ENCODE measurements at places on chromosomes 5 and 9.

- peak; percentile 31 for DNase-seq
Observed at GRCh38 chr9:129702589-129703520, 37.4 kb downstream of the PRRX2 start.

DNA sequence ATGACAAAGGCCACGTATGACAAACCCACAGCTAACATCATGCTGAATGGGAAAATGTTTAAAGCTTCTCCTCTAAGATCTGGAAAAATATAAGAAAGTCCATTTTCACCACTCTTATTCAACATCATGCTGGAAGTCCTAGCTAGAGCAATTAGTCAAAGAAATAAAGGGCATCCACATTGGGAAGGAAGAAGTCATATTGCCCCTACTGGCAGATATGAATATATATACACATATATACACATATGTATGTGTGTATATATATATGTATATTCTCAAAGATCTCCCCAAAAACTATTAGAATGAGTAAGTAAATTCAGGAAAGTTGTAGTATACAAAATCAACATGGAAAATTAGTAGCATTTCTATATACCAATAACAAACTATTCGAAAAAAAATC lies 17.1 kb downstream of the APBA1 start:
- no peak for DNase-seq

DNA sequence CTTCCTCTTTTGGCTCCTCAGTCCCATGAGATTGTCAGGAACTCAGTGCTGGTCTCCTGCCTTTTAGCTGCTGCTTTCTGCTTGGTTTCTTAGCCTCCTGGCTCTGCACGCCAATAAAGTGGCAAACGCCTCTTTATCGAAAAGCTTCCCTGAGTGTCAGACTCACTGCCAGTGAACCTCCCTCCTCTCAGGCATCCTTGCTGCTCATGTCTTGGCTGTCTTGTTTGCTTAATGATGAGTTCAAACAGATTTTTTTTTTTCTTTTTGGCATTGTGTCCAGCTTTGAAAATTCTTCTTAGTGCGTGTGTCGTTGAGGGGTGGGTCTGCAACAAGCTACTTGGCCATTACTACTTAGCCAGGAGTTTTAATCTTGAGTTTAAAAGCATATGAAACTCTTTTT lies 14.9 kb downstream of the RASGRF2 start:
- no peak for DNase-seq

GRCh38 chr9:130235558-130236435 lies 29.8 kb upstream of the HMCN2 start:
- DNase-seq, result peak; percentile 78

DNA sequence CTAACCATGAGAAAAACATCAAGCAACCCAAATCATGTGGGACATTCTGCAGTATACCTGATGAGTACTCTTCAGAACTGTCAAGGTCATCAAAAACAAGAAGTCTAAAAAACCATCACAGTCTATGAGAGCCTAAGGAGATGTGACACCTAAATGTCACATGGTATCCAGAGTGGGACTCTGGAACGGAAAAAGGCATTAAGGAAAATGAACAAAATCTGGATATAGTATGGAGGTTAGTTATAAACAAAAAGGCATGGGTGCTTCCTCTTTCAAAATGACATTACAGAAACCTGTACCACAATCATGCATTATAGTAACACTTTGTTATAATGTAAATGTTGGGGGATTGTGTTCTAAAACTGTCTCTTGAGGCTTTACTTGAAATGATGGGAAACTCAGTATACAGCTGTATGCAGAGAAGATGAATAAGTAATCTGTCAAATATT lies 47.4 kb downstream of the PRKACG start:
- no peak for DNase-seq

- DNase-seq, result no peak
Observed at GRCh38 chr9:97237311-97237786, 70.1 kb upstream of the CCDC180 start.

- DNase-seq, result no peak
Observed at GRCh38 chr9:93463638-93464248, 10.4 kb upstream of the FAM120AOS start.

- no peak for DNase-seq
Observed at GRCh38 chr5:142883438-142883837, 113.3 kb downstream of the ARHGAP26 start.

DNA sequence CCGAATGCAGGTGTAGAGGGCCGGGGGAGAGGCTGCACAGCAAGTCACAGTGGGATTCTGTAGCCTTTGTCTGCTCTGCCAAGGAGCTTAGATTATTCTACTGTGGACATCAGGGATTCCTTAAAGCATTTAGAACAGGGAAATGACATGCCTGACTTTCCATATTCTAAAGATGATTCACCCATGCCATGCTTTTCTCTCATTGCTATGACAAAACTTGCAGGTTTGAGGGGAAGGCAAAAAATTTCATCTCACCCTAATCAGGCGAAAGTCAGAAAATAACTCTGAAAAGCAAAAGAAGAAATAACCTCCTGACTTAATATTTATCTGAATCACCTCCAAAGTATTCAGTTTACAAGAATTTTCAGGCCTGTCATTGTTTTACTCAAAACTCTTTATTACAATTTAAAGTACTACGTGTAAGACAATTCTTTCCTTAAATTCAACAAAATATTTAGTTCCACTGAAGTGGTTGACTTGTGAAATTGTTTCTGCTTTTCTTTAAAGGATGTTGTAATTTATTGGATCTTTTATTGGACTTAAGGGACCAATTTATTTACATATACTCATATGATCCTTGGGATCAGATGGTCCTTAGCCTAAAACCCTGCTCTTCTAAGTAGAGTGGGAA lies 30.0 kb upstream of the GAS1 start:
- DNase-seq, result no peak

DNA sequence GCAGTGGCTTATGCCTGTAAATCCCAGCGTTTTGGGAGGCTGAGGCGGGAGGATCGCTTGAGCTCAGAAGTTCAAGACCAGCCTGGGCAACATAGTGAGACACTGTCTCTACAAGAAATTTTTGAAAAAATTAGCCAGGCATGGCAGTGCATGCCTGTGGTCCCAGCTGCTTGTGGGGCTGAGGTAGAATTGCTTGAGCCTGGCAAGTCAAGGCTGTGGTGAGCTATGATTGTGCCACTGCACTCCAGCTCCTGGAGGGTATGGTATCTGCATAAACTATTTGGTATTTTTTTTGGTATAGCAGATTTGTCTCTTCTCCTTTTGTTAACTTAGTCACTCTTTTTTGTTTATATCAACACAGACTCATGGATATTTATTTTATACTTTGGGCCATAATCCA lies 61.5 kb upstream of the TEX48 start:
- DNase-seq, result no peak

GRCh38 chr9:92590377-92590776 lies 54.6 kb upstream of the ECM2 start:
- DNase-seq, result peak; percentile 72

- no peak for DNase-seq
Observed at GRCh38 chr5:2024986-2025721, 142.4 kb upstream of the IRX4 start.

DNA sequence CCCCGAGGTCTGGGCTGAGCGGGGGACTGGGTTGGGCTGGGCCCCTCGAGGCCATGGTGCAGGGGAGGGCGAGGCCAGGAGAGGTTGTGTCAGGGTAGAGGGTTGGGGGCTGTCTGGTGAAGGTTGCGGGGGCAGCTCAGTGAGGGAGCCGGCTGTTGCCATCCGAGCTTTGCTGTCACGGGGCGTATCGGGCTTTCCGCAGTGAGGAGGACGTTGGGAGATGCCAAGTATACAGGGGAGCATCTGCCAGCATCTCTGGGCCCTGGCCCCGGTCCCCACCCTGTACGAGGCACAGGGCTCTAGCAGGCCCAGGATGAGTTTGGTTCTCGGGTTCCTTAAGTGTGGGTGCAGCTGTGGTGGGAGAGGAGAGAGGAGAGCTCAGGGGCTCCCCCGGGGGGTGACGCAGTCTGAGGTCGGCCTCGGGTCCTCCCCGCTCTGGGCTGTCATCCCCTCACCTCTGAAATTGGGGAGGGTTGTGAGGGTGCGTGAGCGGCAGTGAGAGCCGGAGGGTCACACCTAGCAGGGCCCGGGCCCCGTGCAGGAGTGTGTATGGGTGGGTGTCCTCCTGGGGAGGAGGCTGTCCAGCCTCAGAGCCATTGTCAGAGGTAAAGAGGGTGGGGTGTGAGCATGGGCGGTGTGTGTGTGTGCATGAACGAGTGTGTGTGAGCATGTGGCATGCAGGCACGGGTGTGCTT lies 87.3 kb downstream of the COL5A1 start:
- DNase-seq, result no peak

DNA sequence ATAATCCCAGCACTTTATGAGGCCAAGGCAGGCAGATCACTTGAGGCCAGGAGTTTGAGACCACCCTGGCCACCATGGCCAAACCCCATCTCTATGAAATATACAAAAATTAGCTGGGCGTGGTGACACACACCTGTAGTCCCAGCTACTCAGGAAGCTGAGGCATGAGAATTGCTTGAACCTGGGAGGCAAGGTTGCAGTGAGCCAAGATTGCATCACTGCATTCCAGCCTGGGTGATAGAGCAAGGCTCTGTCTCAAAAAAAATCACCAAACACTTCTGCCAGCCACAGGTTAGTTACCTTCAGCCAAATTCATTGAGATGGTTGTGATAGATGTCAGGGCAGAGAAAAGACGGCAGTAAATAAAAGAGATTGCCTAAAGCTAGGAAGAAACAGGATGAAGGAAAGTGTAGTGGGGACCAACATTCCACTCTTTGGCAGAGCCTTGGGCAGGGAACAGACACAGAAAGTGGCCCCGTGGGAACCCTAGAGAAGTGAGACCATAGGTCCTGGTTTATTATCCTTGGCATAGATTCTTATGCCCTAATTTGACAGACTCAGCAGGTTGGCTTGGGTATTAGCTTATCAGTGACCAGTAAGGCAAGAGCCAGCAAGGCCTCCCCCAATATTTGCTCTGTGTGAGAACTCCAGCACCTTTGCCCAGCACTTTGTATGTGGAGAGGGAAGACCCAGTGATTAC lies 5.5 kb upstream of the CEP120 start:
- DNase-seq, result no peak

DNA sequence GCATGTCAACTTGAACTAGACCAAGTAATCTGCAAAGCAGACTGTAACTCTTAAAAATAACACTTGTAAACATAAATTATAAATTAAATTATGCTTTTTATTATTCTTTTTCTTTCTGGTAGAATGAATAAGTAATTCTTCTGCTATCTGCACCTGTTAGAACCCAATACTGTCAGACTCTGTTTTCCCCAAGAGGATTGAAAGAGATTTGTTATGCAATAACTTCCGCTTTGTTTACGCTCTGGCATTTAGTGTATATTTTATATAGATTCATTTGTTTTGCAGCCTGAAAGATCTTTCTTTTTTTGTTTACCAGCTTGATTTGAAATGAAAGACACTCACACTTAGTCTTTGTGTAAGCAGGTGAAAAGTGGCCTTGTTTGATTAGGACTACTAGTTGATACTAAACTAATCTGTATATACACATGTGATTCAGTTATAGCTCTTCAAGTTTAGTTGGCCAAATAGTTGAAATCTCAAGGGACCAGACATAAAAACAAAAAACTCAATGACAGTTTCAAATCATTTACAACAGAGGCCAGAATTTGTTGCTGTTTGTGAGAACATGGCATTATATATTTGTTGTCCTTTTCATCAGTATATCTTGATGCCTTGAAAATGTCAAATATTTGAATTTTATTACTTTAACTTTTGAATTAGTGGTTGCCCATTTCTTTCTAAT lies 155.8 kb downstream of the PBX3 start:
- DNase-seq, result no peak

GRCh38 chr9:74487395-74487794 lies 9.7 kb upstream of the RORB start:
- no peak for DNase-seq

DNA sequence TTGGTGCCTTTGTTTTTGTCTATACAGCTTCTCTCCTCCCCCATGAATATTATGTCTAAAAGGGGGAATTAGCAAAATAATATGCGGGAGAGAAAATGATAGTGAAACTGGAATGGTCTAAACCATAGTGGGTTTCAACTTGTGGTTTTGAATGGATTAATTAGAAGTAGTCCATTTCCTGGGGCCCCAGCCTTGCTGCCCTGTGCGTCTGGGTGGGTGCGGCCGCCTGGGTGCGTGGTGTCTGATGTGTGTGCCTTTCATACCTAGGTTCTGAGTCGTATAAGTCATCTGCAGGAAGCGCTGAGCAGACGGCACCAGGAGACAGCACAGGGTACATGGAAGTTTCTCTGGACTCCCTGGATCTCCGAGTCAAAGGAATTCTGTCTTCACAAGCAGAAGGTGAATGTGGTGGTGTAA lies 120.0 kb upstream of the CACNA1B start:
- DNase-seq, result no peak

- DNase-seq, result peak; percentile 46
Observed at GRCh38 chr5:76337953-76338451, 65.1 kb upstream of the IQGAP2 start.

DNA sequence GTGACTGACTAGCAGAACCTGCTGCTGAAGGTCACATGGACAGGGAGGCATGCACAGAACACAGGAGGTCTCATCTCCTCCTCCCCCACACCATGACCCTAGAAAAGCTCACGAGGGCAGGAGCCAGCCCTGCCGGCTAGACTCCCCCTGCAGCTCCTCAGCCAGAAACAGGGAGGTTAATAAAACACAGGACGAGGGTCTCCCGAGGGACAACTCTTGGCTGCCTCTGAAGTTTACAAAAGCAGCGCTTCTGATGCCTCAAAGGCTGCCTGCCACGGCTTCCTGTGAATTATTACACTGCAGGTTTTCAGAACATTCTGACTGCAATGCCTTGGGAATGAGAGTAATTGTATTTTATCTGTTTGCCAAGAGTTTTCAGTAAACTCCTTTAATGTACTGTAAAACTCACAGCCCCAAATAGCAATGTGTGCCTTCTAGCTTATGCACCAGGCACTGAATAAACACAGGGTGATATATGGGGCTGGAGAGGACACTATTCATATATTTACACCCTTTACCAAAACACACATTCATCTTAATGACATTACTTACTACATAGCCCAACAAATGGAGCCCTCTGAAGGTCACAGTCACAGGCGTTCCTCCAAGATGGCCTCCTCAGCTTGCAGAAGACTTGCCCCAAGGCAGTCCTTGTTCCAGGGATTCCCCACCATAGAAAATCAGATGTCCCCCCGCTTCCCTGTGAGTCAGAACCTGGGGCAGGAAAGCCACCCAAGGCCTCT lies 83.7 kb downstream of the C5orf15 start:
- peak; percentile 17 for DNase-seq

DNA sequence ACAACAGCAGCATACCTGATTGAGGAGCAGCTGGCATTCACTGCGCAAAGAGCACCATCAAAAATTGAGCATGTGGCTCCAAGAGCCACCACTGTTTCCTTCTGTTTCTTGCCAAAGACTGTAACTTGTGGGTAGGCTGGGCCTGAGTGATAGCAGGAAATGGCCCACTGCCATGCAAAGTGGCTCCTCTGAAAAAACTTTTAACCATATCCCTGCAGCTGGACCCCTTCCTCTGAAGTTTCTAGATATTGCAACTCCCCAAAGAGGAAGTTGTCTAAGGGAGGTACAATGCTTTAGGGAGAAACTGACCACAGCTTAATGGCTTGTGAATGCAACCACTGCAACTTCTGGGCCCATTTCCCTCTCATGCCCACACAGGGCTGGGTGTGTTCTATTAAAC lies 355.4 kb upstream of the PDE4D start:
- DNase-seq, result no peak

Data from testis (tissue), 5 donors.